Bronchial epithelial cell (primary cell): ENCODE measurements at places on chromosomes 2 and 18. TPM values are rescaled to one million over a fixed set of nuclear protein-coding genes. Genes with fewer than 3 reads are reported as not detected.

- no peak for DNase-seq
These were observed 434.7 kb downstream of the EPHA4 start for GRCh38 chr2:221137385-221137784.

- DNase-seq: peak; percentile 90
These were observed 206.9 kb downstream of the ARL4C start for GRCh38 chr2:234289834-234290590.

The MC2R gene
- total RNA-seq: not detected in 2 replicates

The RAB17 gene
- 1.0 and 2.4 TPM in 2 replicates for total RNA-seq

- peak; percentile 20 for DNase-seq
These were observed 244.1 kb downstream of the BCL11A start for GRCh38 chr2:60309336-60309735.

- no peak for DNase-seq
These were observed 33.8 kb downstream of the KCNS3 start for GRCh38 chr2:17912266-17912691.

The REG3A gene
- total RNA-seq: not detected in 2 replicates

The KLHL14 gene
- not detected in 2 replicates for total RNA-seq

DNA sequence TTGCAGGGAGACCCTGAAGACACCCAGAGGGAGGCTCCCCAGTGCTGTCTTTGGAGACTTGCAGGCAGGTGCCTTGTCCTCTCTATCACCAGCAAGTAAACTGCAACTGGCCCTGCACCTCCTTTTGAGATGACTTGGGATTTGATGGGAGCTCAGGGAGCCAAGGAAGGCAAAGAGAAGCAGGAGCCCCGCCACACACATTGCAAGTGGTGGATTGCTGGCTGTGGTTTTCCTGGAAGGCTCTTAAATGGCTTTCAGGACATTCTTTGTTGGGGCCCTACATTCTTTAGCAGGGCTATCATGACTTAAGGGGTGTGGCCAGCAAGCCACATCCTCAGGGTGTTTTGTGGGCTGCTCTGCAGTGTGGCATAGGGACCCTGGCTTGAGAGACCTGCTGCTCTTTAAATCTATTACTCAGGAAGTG lies 39.9 kb upstream of the CDC42EP3 start:
- DNase-seq: peak; percentile 56

GRCh38 chr2:218168016-218168415 lies 1.3 kb upstream of the CXCR1 start:
- DNase-seq: peak; percentile 51

DNA sequence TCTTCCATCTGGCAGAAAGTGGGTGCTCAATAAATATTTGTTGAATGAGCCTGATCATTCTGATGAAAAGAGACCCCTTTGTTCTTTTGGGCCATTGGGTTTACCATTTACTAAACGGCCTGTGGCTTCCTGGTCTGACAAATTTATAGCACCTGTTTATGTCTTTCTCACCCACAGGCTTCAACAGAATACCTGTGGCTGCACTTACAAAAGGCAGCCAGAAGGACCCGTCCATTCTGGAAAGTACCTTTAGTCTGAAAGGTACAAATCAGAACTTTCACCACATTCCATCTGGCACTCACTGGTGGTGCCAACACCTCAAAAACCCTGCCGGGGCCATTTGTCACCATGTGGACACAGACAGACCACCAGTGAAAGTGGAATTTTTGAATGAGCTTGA lies 167.5 kb downstream of the ETAA1 start:
- DNase-seq: no peak

- peak; percentile 48 for DNase-seq
These were observed 59.9 kb downstream of the SUMO1 start for GRCh38 chr2:202178346-202178958.

- no peak for DNase-seq
These were observed 600.0 kb downstream of the SLC4A3 start for GRCh38 chr2:220227266-220227920.

The LYPD6B gene
- total RNA-seq: 14.7 and 34.2 TPM in 2 replicates

The WDR12 gene
- total RNA-seq: 19.5 and 55.0 TPM in 2 replicates

GRCh38 chr2:25401307-25402026 lies 59.7 kb upstream of the DNMT3A start:
- no peak for DNase-seq

The RAPGEF4 gene
- total RNA-seq: 0.26 and 0.90 TPM in 2 replicates

The DUSP2 gene
- 1.8 and 5.3 TPM in 2 replicates for total RNA-seq

GRCh38 chr2:42180300-42180699 lies 11.1 kb downstream of the EML4 start:
- DNase-seq: no peak

DNA sequence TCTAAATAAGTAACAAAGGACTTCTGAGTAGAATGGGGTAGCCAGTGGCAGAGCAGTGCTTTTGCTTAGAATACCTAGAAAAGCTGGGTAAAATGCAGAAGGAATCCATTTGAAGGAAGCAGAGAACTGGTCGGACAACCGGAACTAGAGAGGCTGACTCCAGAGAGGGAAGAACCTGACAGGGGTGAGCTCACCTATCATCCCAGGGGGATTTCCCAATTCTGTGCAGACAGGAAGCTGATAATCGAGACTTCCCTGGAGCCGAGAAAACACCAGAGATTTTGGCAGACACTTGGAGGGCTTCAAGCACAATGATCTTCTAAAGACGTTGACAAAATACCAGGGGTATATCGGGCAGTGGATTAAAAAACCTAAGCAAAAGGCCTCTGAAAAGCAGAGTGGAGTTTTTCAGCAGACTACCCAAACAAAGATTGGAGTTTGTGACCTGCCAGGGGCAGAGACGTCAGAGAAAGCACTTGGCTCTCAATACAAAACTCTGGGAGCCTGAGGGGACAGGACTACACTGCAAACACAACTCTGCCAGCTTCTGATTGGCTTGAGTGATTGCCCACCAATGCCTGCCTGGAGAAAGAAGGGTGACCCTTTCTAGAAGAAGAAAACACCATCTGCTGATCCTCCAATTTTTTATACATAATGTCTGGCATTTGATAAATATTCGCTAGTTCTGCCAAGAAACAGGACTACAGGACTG lies 67.5 kb upstream of the TTN start:
- DNase-seq: peak; percentile 76

The MROH2A gene
- not detected in 2 replicates for total RNA-seq

GRCh38 chr18:74795751-74796150 lies 198.1 kb downstream of the ZNF407 start:
- no peak for DNase-seq

The CFAP221 gene
- total RNA-seq: 0.26 TPM in 1 of 2 replicates, not detected in the other

The CHPF gene
- total RNA-seq: 52.7 and 85.5 TPM in 2 replicates
